Hematopoietic multipotent progenitor cell (in vitro differentiated cells): ENCODE measurements at places on chromosomes 12 and 14.

- DNase-seq, result no peak
Observed at GRCh38 chr14:79586989-79587598, 624.2 kb downstream of the DIO2 start.

- DNase-seq, result no peak
Observed at GRCh38 chr12:93968536-93969285, 179.7 kb upstream of the PLXNC1 start.

GRCh38 chr12:98743362-98743953 lies 98.4 kb downstream of the APAF1 start:
- DNase-seq, result no peak

DNA sequence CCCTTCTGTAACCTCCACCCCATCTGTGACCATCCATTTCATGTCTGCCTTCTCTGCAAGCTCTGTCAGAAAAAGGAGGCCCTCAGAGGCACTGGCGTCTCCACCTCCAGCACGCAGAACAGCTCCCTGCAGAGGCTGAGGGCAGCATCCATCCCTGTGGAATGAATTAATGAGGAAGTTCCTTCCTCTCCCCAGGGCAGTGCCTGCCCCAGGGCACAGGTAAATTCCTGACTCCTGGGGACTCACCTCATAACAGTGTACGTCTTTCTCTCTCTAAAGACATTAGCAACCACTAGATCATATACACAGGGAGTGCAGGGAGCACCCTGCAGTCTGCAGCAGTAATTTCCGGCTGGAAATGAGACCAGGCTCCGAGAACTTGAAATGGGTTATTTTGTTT lies 155.0 kb upstream of the TMEM132C start:
- DNase-seq, result no peak

DNA sequence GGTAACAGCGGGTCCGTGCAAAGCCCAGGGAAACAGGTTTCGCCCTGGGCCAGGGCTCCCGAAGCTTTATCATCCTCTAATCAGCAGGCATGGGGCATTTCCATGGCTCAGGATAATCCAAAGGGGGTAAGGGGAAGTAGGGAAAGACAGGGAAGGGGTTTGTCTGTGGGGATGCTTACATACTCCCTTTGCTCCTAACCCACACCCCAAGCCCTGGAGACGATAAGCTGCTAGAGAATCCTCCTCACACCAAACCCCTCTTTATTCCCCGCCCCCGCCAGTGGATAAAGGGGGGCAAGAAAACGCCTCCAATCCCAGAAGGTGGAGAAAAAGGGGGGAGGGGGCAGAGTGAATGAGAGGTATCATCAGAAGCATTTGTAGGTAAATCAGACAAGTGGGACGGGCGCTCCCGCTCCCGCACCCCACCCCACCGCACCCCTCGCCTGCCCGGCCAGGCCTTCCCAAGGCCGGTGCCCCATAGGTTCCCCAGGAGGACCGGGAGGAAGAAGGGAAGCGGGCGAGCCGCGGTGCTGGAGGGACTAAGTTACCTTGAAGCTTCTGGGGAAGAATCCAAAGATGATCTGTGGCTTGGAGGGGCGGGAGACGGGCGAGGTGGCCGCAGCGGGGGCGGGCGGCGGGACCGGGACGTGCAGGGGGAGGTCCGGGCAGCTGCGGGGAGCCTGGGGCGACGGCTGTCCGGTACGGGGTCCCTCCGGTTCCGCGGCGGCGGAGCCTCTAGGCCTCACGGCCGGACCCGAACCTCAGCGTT lies 762 bp downstream of the PPP2R5E start:
- peak; percentile 9 for DNase-seq

- DNase-seq, result no peak
Observed at GRCh38 chr12:20514598-20514997, 146.3 kb downstream of the PDE3A start.

- no peak for DNase-seq
Observed at GRCh38 chr14:100434033-100434601, 111.0 kb downstream of the SLC25A47 start.

- no peak for DNase-seq
Observed at GRCh38 chr14:30551460-30551859, 7.5 kb upstream of the G2E3 start.

DNA sequence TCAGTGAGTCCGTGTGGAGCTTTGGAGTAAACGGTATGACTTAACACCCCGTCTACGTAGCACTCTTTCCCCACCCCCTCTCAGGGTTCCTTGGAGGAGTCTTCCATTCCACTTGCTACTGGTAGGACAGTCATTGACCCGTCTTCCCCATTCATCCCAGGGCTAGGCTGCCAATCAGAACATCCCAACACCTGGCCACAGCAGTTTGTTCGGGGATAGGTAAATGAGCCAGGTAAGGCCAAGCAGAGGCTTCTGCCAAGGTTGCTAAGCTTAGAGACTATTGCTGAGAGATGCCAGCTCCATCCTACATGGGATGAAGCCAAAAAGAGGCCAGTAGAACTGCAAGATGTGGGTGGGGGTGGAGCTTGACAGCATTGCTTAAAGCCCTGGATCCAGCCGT lies 130.8 kb downstream of the BCL11B start:
- no peak for DNase-seq

DNA sequence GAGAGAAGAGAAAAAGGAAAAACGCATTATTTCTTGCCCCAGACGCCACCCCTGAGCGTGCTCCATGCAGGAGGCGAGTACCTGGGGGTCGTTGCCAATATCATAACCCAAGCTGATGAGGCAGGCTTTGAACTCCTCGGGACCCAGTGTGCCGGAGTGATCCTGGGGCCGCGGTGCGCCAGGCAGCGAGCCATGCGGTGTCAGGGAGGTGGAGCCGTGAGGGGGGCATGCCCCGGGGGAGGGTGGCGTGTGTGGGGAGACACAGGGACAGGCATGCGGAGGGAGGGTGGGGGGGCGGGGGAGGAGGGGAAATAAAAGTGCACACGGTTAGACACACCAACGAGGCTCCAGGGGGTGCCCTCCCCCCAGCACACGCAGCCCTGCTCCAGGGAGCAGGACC lies 86.0 kb upstream of the ZFP36L1 start:
- DNase-seq, result no peak

DNA sequence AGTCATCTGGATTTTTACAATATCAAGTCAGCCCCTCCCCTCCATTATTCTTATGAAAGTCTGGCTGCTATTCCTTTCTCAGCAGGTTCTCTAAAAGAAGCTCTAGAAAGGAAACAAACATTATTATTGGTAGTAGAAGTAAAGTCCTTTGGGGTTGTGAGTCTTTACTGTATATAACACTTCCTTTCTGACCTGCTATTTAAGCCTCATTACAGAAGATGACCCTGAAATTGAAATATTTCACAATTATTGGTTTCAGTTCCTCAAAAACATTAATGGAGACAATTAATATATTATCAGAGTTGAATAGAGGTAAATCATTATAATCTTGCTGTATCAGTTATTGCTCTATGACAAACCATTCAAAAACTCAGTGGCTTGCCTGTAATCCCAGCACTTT lies 19.3 kb downstream of the PLEKHA5 start:
- DNase-seq, result no peak

DNA sequence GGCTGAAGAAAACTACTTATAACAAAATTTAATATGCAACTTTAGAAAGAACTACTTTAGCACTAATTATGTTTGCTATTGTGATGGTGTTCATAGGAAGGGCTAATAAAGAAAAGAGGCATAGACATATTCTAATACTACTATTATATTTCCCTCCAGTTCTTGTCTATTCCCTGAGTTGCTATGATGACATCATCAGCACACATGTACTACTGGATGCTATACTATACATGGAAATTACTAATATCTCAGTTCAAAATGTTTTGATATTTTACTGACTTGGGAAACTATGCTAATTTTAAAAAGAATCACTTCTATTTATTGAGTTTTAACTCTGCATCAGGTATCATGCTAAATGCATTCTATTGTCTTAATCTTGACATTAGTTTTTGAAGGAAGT lies 101.6 kb downstream of the EPS8 start:
- DNase-seq, result no peak

DNA sequence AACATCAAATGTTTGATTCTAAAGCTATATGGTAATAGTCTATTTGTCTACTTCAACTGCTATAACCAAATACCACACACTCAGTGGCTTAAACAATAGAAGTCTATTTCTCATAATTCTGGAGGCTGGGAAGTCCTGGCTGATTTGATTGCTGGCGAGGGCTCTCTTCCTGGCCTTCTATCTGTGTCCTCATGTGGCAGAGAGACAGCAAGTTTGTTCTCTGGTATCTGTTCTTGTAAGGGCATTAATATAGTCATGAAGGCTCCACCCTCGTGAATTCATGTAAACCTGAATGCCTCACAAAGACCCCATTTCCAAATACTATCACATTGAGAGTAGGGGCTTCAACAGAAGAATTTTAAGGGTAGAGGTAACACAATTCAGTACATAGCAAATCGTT lies 34.1 kb downstream of the TRMT5 start:
- no peak for DNase-seq

DNA sequence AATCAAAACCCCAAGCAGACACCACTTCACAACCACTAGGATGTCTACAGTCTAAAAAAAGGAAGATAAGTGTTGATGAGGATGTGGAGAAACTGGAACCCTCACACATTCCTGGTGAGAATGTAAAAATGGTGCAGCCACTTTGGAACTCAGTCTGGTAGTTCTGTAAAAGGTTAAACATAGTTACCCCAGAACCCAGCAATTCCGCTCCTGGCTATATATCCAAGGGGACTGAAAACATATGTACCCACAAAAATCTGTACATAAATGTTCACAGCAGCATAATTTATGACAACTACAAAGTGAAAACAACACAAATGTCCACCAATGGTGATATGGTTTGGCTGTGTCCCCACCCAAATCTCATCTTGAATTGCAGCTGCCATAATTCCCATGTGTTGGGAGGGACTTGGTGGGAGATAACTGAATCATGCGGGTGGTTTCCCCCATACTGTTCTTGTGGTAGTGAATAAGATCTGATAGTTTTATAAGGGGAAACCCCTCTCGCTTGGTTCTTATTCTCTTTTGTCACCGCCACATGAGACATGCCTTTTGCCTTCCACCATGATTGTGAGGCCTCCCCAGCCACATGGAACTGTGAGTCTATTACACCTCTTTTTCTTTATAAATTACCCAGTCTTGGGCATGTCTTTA lies 46.8 kb downstream of the PRKAB1 start:
- DNase-seq, result no peak

DNA sequence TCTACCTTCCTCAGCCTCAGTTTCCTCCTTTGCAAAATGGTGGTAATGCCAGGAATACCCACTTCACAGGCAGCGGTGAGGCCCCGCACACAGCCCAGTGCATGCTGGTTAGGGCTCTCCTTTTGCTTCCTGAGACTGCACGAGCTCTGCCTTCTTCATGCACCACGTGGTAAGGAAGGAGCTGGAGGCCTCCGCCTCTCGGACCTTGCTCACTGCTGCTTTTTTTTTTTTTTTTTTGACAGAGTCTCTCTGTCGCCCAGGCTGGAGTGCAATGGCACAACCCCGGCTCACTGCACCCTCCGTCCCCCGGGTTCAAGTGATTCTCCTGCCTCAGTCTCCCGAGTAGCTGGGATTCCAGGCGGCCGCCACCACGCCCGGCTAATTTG lies 18.1 kb downstream of the TAMALIN start:
- DNase-seq, result peak; percentile 66

GRCh38 chr12:51915951-51916350 lies 8.6 kb downstream of the ACVRL1 start:
- no peak for DNase-seq

DNA sequence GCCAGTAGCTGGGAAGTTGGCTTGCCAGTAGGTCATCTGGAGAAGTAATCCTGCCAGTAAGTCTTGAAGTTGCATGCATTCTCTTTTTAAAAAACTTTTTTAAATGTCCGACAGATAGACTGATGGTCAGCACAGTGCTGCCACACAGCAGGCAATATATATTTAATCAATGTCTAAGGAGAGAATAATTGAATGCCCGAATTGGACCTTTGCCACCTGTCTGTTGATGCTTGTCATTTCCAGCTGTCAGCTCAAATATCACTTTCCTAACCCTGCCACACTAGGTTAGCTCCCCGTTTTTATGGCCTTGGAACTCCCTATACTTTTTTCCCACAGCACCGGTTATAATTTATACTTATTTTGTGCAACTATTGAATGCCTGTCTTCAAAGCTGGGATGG lies 2.1 kb upstream of the SLC15A4 start:
- no peak for DNase-seq

DNA sequence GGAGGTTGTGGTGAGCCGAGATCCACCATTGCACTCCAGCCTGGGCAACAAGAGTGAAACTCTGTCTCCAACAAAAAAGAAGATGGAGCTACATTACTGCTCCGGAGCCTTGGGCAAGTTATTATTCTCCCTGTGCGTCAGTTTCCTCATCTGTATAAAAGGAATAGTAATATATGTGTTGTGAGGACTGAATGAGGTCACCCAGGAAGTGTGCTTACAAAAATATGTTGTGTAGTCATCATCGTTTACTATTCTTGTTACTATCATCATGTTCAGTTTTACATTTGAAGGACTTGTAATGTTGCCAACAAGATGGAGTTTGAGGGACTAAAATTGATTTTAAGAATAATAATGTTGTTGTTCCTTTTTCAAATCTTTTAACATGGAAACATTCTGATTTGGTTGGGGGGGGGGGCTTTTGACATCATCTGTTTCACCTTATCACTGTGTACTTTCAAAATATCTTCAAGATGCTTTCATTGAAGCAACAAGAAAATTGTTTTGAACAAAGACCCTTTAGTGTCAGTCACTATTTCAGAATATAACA lies 156.8 kb downstream of the PDE3A start:
- DNase-seq, result no peak
